ENCODE measurements at places on chromosomes 7 and 10.

DNA sequence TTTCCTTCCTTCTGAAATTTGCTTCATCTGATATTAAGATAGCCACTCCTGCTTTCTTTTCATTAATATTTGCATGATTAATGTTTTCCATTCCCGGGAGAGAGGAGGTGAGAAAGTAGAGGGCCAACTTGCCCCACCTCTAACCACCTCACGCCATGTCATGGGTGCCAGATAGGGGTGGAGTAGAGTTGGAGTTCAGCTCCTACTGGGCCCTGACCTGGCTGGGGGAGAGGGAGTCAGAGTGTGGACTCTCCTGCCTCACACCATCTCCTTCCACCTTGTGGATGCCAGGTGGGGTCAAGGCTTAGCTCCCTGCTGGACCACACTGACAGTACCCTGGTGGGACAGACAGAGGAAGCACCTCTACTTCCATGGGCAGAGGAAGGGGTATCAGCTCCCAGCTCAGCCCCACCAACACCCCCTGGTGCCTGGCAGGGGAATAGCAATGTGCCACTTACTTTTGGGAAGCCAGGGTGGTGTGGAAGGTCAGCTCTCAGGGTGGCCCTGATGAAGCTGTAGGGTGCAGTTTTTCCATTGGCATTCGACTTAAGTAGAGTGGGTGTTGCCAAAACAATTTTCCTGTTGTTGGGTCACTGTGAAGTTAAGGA is 28.0 kb downstream of the CHST12 start:
- no peak for DNase-seq

DNA sequence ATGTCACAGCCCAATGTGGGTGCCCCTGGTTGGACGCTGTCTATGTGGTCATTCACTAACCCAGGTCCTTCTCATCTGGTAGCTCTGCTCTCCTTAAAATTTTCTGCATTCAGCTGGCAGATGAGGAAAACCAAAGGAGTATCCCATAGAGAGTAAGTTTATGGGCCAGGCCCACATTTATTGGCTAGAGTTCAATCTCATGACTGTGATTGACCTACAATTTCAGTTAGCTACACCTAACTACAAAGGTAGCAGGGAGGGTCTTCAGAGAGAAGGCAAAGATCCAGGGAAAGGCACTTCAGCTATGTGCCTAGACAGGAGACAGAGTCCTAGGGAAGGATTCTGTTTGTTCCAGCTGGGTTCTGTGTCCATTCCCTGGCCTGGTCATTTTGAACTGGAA is 23.7 kb upstream of the PPIF start:
- DNase-seq, result no peak

GRCh38 chr7:134532180-134532953 is 5.0 kb downstream of the AKR1B10 start:
- no peak for DNase-seq

GRCh38 chr7:139901056-139901795 is 72.2 kb downstream of the TBXAS1 start:
- no peak for DNase-seq

DNA sequence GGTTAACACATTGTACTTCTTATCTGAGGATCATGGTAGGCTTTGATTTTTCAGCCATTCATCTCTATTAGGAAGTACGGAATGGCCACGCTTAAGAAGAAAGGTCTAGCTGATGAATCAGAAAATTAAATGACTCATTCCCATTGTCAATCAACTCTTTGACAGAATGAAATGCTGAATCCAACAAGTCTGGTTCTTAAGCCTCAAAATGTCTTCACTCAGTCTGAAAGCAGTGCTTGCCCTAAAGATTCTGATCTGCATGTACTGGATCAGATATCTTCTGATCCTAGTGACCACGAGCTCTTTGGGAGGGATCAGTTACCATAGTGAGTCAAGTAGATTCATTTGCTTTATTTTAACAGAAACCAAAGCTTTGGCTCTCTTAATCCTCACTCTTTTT is 5.7 kb upstream of the CELF2 start:
- DNase-seq, result no peak

GRCh38 chr7:27210441-27211083 is 10.7 kb upstream of the HOXA13 start:
- no peak for DNase-seq

DNA sequence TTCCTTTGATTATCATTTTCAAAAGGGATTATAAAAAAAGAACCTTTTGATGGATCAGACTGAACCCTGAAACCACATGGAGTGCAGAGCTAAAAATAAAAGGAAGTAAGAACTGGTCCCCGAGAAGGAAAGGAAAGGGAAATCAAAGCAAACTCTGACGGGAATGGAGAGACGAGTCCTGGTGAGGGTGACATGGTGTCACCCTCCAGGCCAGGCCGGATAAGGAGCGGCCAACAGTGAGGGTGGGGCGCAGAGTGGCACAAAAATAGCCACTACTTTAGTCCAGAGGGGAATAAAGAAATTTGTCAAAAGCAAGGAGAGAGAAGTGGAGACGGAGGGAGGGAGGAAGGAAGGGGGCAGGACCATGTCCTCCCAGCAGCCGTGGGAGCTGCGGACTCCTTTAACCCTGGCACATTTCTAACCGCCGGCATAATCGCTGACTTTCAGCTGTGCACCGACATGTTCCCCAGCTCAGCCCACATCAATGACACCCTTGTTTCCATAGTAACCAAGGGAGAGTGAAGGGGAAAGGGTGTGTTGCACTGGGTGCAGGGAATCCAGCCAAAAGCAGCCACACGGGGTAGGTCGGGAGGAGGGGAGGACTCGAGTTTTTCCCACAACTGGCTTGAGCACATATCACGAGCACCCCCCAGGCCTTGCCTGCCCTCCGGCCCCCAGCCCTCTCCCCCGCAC is 29.7 kb downstream of the TRIM8 start:
- DNase-seq, result peak; percentile 42

DNA sequence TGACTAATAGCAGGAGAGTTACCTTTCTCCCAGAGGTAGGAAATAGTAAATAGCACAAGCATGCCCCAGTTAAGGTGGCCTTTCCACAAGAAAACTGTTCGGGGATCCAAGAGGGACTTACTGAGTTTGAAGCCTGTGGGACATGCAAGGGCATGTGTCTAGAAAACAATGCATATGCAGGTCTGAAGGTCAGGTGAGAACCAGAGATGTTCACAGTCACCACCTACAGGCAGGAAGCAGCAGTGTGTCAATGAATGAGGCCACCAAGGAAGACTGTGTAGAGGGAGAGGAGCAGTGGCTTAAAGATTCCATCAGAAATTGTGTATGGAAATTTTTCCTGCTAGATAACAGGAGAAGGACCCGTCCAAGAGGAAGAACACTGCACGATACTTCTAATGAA is 66.0 kb downstream of the CALD1 start:
- no peak for DNase-seq

DNA sequence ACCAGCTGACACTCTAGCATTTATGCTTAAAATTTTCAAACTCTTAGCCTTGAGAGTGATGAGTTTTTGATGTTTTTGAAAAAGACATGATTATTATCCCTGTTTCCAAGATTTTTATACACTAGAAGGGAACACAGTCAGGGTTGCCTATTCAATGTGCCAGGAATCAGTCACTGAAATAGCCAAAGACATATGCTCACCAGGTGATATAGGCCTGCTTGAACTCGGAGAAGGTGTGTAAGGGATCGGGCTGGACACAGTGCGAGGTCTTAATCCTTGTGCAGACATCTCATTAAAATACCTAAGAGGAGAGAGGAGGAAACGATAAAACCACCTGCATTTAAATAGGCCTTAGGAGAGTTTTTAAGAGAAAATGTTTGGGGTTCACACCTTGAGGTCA is 51.0 kb upstream of the MRLN start:
- no peak for DNase-seq

- DNase-seq, result no peak
Observed at GRCh38 chr10:60517805-60518204, 128.1 kb upstream of the ANK3 start.

DNA sequence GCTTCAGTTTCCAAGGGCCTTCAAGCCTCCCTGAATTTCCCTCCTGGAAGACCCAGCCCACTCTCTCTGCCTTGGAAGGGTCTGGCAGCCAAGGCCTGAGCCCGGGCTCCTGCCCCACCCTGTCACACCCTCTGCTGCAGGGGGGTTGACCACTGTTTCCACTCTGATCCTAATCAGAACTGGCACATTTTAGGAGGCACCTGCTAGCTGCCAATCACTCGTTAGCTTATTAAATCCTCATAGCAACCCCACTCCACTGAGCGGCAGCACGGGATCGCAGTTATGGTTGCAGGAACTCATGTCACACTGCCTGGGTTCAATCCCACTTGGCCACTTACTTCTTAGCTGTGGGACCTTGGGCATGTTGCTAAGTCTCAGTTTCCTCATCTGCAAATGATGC is 12.9 kb downstream of the HSPB1 start:
- DNase-seq, result no peak

GRCh38 chr10:86671985-86672710 is 3.8 kb downstream of the LDB3 start:
- DNase-seq, result no peak
